ENCODE measurements at places on chromosomes 6 and 20. TPM values are rescaled to one million over a fixed set of nuclear protein-coding genes. Genes with fewer than 3 reads are reported as not detected.

The GABRR1 gene
- total RNA-seq: not detected

The NKX2-4 gene
- total RNA-seq: not detected

The BIRC7 gene
- total RNA-seq: 5.3 TPM

The PRSS16 gene
- total RNA-seq: 0.65 TPM

The HTR1E gene
- total RNA-seq: not detected

The FOXC1 gene
- total RNA-seq: 0.16 TPM

The HLA-DMB gene
- total RNA-seq: 3.6 TPM

The COL21A1 gene
- not detected for total RNA-seq

The TNNC2 gene
- total RNA-seq: not detected

DNA sequence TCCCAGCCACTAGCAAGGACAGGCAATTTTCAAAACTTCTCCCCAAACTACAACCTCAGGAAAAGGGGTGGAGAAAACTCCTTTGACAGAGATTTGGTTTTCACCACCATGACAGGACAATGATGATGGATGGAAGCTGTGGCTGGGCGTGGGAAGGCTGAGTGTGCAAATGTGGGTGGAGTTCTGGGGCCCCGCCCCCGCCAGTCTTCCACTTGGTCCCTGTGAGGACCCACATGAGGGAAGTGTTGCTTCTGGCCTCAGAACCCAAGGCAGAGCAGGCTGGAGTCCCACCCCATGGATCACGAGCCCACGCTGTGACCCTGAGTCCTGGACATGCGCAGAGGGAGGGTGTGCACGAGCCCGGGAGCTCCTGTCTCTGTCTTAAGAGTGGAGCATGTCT lies 21.5 kb upstream of the MRGBP start:
- no peak for DNase-seq
- no peaks in the 10 kb centered on the region for H3K27me3 ChIP-seq
- no peaks in the 10 kb centered on the region for H3K36me3 ChIP-seq
- H3K4me1 ChIP-seq: peaks cover 44% of the 10 kb centered on the region
- peak overlapping the region; percentile 49 for H3K27ac ChIP-seq
- no peak overlapping the region for H3K4me3 ChIP-seq

- peak; percentile 30 for DNase-seq
- H3K36me3 ChIP-seq: peaks cover 12% of the 10 kb centered on the region
- no peak overlapping the region for H3K4me3 ChIP-seq
- peaks cover 44% of the 10 kb centered on the region for H3K4me1 ChIP-seq
- H3K27ac ChIP-seq: no peak overlapping the region
Measured at GRCh38 chr20:45344168-45344860, 3.9 kb downstream of the SDC4 start.

GRCh38 chr20:9319687-9320384 lies 194.6 kb upstream of the LAMP5 start:
- H3K27ac ChIP-seq: peak overlapping the region; percentile 25
- peaks cover 8% of the 10 kb centered on the region for H3K4me1 ChIP-seq
- no peak overlapping the region for H3K4me3 ChIP-seq
- DNase-seq: peak; percentile 7
- no peaks in the 10 kb centered on the region for H3K36me3 ChIP-seq
- H3K27me3 ChIP-seq: no peaks in the 10 kb centered on the region

GRCh38 chr20:37240337-37241067 lies 21.1 kb downstream of the GHRH start:
- H3K4me3 ChIP-seq: no peak overlapping the region
- no peaks in the 10 kb centered on the region for H3K4me1 ChIP-seq
- H3K36me3 ChIP-seq: peaks cover 58% of the 10 kb centered on the region
- H3K27me3 ChIP-seq: no peaks in the 10 kb centered on the region
- no peak overlapping the region for H3K27ac ChIP-seq

DNA sequence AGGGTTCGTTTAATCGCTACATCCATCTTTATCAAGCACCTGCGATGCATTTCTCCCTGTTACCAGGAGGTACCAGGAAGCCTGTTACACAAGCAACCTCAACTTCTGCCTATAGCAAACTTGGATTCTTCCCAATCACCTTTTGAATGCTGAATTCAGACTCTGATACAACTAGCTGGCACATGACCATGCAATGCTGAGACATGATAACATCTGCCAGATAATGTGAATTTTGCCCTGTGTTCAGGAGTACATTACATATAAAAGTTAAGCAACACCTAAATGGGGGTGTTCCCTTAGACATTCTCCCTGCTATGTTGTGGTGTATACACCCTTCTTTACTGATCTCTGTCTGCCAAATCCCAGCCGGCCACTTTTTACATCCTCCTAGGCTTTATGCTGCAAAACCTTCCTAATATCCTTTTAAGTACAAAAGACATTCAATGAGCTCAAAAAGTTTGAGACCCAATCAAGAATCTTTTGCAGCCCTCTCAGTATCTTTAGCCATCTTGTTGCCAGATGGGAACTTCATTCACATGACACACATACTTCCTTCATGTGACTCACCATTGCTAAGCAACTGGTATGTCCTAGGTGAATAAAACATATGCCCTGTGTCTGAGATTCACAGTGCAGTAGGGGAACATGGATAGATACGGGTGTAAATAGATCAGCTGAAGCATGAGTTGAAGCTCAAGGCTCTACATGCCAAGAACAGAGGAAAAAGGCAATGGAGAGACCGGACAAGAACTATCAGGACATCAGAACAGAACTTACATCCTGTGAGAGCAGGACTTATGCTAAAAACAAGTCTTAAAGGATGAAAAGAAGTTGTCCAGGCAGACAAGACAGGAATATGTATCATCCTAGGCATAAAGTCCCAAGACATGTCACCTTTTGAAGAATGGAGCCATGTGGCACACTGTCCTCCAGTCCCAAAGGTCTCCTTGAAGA lies 84.3 kb downstream of the ZHX3 start:
- no peak for DNase-seq
- peak overlapping the region; percentile 13 for H3K27ac ChIP-seq
- peaks cover 42% of the 10 kb centered on the region for H3K4me1 ChIP-seq
- no peaks in the 10 kb centered on the region for H3K36me3 ChIP-seq

- no peak for DNase-seq
- H3K36me3 ChIP-seq: no peaks in the 10 kb centered on the region
- no peaks in the 10 kb centered on the region for H3K4me1 ChIP-seq
- H3K27me3 ChIP-seq: peaks cover 8% of the 10 kb centered on the region
- no peak overlapping the region for H3K4me3 ChIP-seq
- H3K27ac ChIP-seq: no peak overlapping the region
Measured at GRCh38 chr6:168638468-168639271, 197.7 kb downstream of the SMOC2 start.

GRCh38 chr20:41437836-41438235 lies 71.2 kb upstream of the EMILIN3 start:
- DNase-seq: no peak
- peaks cover 55% of the 10 kb centered on the region for H3K36me3 ChIP-seq
- H3K4me3 ChIP-seq: no peak overlapping the region
- no peak overlapping the region for H3K27ac ChIP-seq

DNA sequence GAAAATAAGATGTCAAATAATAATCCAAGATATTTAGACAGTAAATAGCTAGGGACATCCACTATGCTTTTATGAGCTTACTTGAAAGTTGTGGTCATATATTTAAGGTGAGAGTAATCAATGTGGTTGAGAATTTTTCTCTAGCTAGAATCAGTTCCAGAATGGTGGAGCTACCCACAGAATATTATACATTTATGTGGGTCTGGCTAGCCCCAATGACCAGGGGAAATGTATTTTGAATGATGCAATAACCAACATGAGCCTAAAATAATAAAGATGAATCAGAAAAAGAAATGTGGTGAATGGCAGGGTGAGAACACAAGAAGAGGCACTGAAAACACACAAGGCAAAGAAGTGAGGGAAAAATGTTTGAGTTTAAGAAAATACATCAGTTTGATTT lies 325.7 kb downstream of the TBC1D32 start:
- no peaks in the 10 kb centered on the region for H3K27me3 ChIP-seq
- H3K4me1 ChIP-seq: no peaks in the 10 kb centered on the region
- no peak overlapping the region for H3K4me3 ChIP-seq

DNA sequence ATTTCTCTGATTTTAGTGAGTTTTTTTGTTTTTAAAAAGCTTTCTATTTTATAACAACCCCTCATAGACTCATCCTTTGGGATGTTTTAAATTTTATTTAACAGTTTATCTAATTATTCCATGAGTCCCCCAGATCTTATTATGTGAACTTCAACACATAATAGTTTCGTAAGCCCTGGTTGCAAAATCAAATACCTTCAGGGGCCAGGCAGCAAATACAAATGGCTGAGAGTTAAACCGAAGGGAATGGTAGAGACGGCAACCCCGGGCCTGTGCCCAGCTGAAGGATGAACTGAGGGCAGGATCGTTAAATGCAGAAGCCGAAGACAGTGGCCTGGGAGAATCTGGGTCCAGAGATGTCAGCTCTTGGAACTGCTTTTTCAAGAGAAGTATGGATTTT lies 88.4 kb downstream of the RTN4IP1 start:
- peaks cover 31% of the 10 kb centered on the region for H3K4me1 ChIP-seq
- H3K36me3 ChIP-seq: peaks cover 32% of the 10 kb centered on the region
- DNase-seq: no peak
- H3K27me3 ChIP-seq: no peaks in the 10 kb centered on the region

- no peak overlapping the region for H3K4me3 ChIP-seq
- no peak overlapping the region for H3K27ac ChIP-seq
- no peak for DNase-seq
- peaks cover 10% of the 10 kb centered on the region for H3K4me1 ChIP-seq
- no peaks in the 10 kb centered on the region for H3K36me3 ChIP-seq
Measured at GRCh38 chr20:35611482-35611881, 4.1 kb upstream of the SPAG4 start.

Measured in activated CD8-positive, alpha-beta T cell treated with anti-CD3 and anti-CD28 coated beads for 36 hours (primary cell).